NCI-H2107 (cell line): ENCODE measurements at places on chromosomes 3 and 15.

GRCh38 chr15:80615783-80616391 lies 79.2 kb upstream of the ABHD17C start:
- DNase-seq, result peak; percentile 71

DNA sequence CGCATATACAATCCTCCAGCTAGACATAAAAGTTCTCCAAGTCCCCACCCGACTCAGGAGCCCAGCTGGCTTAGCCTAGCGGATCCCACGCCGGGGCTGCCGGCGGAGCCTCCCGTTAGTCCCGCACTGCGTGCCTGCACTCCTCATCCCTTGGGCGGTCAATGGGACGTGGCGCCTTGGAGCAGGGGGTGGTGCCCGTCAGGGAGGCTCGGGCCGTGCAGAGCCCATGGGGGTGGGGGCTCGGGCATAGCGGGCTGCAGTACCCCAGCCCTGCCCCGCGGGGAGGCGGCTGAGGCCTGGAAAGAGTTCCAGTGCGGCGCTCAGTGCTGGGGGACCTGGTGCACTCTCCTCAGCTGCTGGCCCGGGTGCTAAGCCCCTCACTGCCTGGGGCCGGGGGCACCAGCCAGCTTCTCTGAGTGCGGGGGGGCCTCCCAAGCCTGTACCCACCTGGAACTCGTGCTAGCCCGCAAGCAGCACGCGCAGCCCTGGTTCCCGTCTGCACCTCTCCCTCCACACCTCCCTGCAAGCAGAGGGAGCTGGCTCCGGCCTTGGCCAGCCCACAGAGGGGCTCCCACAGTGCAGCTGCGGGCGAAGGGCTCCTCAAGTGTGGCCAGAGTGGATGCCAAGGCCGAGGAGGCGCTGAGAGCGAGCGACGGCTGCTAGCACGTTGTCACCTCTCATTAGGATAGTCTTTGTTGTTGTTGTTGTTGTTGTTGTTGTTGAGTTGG lies 12.2 kb upstream of the CCDC50 start:
- DNase-seq, result no peak

DNA sequence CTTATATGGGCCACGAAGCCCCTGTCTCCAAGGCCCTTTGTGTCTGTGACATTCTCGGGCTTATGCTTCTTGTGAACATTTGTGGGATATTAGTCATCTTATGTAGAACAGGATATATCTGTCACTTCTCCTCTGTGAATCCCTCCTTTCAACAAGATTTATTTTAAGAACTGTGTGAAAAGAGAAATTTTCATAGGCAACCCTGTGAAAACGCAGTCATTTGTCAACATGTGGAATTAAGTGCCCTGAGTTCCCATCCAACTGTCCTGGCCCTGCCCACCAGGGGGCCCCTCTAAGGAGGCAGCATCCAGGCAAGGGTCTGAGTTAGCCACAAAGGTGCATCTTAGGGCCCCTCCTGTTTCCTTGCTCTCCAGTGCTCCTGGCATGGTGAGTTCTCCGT lies 76.8 kb upstream of the CHRNA7 start:
- DNase-seq, result no peak

GRCh38 chr3:152190636-152191183 lies 78.0 kb upstream of the MBNL1 start:
- DNase-seq, result no peak
